ENCODE measurements at places on chromosomes 7 and 10.

- no peak for DNase-seq
Measured at GRCh38 chr7:138890499-138891445, 90.4 kb downstream of the KIAA1549 start.

DNA sequence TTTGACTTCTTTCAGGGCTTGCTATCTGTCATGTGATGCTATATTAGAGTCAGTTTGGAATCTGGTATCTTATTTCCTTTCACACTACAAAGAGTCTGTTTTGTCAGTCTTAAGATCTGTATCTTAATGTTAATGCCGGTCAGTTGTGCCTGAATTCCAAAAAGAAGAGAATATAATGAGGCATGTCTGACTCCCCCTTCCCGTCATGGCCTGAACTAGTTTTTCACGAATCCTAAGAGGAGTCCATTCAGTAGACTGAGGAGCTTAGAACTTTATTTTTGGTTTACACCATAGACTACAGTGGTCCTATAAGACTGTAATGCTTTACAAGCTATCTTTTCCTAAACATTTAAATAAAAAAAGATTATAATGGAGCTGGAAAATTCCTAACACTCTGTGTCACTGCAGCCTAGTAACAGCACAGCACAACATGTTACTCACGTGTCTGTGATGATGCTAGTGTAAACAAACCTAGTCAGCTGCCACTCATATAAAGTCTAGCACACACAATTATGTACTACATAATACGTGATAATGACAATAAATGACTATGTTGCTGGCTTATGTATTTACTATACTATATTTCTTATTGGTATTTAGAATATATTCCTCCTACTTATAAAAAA is 50.6 kb downstream of the VPS41 start:
- DNase-seq = no peak

DNA sequence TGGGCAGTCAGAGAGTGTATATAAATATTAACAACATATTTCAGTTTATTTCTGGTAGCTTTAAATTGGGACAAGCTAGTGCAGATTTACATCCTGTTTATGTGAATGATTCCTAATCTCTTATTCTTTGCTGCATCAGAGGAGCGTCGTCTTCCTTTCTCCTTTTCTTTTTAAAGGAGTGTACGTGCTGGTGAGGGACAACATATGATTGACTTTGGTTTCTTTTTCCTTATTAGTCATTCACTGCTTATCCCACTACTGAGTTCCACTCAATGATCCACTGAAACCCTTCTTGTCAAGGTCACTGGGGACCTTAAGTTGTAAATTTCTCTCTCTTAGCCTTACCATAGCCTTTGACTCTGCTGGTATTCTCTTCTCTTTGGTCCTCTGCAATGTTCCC is 116.3 kb downstream of the EXOC4 start:
- no peak for DNase-seq

GRCh38 chr10:119517235-119518141 is 25.0 kb downstream of the RGS10 start:
- DNase-seq = peak; percentile 94

DNA sequence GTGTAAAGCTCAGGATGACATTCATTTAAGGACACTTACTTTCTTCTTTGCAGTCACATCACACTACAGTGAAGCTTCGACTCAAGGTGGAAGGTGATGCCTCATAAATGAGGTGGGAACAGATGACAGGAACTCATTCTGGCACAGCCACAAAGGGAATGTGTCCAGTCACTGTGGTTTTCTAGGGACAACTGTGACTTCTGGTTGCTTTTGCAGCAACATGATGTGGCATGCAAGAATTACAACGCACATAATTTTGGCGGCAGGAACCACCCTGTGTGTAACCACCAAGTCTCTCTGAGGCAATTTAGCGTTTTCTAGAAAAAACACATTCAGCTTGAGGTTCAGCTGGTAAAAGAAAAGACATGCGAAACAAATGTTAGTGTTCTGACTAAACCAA is 32.0 kb upstream of the FERD3L start:
- no peak for DNase-seq

DNA sequence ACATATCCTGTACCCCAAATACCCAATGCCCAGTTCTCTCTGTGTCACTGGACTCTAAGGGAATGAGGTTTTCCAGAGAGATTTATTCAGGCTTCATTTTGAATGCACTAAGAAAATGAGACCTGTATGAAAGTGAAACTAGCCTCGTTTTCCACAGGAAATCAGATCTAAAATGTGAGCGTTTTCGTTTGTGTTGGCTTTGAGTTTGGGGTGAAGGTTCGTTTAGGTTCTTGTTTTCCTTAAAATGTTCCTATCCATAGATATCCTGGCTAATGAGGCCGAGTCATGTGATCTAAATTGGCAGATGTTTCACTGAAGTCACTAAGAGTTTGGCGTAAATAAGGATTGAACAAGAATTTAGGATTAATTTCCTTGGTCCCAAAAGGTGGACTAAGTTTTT is 90.9 kb upstream of the BMPER start:
- DNase-seq = no peak

DNA sequence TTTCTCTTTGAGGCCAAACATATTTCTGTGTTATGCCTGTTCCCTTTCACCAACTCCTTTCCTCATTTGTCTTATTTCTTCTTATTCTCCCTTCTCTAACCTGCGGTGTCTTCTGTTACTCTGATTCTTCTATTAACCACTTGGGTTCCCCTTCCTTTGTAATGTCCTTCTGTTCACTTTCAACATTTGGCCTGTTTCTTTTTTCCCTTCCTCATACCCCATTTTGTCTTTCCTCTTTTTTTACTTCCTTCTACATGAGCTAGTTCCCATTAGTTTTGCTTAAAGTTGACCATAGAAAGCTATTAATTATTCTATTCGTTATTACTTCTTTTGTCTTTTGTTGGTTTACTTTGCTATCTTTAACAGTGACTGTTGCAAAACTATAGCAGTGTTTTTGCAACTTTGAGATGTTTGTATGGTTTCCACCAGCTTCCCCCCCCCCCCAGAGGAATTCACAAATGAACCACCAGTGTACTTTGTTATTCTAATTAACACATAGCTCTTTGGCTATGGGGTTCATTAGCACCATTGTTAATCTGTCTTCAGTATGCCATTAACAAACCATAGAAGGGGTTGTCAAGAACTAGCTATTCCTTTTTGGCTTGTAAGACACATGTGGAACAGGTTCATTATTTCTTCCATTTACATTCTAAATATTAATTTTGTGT is 2.9 kb downstream of the LRGUK start:
- DNase-seq = no peak
